Germinal center (tissue), 1 donor: ENCODE measurements at places on chromosomes 12 and 14.

- no peak for DNase-seq
Measured at GRCh38 chr12:4939418-4940023, 29.8 kb downstream of the KCNA1 start.

GRCh38 chr14:32259368-32260013 is 56.4 kb upstream of the RNU6-8 start:
- no peak for DNase-seq

GRCh38 chr14:75578102-75578785 is at the start of gene FLVCR2:
Gene FLVCR2 (plus strand): TSS chr14:75578620. CDS start chr14:75578973, 353 bp downstream.
- peak; percentile 74 for DNase-seq

DNA sequence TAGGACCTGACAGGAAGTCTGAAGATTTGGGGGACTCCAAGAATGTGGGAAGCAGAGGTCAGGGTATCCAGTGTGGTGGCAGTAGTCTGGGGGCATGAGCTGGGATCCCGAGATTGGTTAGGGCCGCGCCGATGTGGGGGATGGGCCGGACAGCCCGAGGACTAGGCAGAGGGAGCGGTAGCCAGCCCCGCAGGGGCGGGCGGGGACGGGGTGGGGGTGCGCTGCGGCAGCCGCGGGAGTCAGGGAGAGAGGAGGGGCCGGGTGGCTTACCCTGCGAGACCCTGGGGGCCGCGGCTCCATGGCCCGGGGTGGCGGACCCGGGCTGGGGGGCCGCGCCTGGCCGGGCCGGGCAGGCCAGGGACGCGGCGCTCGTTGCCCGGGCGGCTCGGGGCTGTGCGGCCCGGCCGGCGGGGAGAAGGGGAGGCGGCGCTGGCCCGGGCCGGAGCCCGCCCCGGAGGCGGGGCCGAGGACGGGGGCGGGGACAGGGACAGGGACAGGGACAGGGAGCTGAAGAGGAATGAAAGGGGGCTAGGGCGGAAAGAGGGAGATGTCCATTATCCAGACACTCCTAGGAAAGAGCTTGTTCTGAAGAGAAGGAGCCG is 5.6 kb downstream of the ZNF385A start:
- DNase-seq: peak; percentile 27

DNA sequence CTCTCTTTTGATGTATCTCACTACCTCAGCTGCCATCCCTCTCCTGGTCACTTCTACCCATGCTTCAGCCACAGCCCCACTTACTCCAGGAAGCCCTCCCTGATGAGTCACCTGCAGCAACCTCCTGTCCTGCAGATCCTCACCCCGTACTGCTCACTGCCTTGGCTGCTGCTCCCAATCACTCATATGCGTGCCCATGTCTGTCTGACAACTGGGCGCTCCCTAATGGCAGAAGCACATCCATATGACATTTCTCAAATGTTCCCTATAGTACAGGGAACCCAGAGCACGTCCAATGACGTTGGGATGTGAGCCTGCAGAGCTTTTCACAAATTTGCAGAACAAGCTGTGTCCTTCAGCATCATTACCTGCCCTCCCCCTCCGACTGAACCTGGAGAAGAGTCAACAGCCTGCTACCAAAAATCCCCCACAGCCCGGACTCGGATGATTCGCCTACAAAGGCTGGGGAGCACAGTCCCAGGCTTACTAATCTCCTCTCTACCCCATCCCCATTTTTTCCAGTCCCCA is 90.0 kb downstream of the SINHCAF start:
- no peak for DNase-seq

- DNase-seq: peak; percentile 25
Measured at GRCh38 chr12:29519585-29520182, 22.2 kb upstream of the OVCH1 start.

GRCh38 chr12:101923045-101923718 is 45.8 kb downstream of the DRAM1 start:
- no peak for DNase-seq

GRCh38 chr12:50984586-50985298 is 32.4 kb downstream of the HIGD1C start:
- DNase-seq: no peak

DNA sequence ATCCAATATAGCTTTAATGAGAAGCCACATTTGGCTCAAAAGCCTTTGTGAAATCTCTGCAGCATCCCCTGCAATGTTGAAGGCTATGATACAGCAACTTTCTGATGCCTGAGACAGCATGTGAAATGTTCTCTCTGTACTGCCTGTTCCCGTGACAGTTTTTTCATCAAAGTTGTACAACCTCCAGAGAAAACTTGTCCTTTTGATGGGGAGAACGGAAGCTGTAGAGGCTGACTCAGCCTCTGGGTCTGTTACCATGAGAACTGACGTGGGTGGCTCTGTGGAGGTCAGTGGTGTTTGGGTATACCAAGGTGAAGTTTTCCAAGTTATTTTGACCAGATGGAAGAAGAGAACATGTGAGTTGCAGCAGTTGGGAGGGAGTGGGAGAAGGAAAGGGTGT is 17.0 kb downstream of the SLC4A8 start:
- DNase-seq: no peak

- no peak for DNase-seq
Measured at GRCh38 chr14:102140750-102141145, 1.1 kb downstream of the WDR20 start.

- DNase-seq: no peak
Measured at GRCh38 chr14:96187216-96188031, 17.2 kb upstream of the BDKRB2 start.

GRCh38 chr14:57275023-57275664 is 6.4 kb downstream of the AP5M1 start:
- no peak for DNase-seq

DNA sequence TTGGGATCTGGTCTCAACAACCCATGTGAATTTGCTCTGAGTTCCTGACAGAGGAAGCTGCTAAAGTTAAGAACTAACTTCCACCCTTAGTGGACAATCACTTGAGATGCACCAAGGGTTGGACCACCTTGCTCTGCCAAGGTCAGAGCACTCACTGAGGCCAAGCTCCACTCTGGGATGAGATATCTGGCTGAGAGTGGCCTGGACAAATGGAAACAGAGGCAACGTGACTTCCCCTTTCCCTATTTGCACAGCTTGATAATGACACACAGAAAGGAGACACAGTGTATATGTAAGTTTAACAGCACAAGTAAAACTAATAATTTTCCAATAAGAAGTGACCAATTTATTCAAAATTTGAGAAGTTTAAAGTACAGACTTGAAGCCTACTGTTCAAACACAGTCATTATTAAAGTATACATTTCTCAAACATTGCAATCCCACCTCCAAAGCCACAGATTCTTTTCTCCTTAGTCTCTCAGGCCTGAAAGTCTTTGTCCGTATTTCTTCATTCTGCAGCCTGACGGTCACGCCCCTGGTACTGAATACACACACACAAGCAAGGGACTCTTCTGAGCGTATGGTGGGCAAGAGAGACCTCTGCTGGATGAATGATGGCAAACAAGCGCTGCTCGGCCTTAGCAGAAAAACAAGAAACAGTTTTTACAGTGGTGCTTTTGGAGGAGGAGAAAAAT is 28.6 kb downstream of the TMEM30B start:
- peak; percentile 71 for DNase-seq

- no peak for DNase-seq
Measured at GRCh38 chr12:45327823-45328383, 112.0 kb downstream of the ANO6 start.

- no peak for DNase-seq
Measured at GRCh38 chr14:51400139-51400538, 160.1 kb downstream of the TMX1 start.

DNA sequence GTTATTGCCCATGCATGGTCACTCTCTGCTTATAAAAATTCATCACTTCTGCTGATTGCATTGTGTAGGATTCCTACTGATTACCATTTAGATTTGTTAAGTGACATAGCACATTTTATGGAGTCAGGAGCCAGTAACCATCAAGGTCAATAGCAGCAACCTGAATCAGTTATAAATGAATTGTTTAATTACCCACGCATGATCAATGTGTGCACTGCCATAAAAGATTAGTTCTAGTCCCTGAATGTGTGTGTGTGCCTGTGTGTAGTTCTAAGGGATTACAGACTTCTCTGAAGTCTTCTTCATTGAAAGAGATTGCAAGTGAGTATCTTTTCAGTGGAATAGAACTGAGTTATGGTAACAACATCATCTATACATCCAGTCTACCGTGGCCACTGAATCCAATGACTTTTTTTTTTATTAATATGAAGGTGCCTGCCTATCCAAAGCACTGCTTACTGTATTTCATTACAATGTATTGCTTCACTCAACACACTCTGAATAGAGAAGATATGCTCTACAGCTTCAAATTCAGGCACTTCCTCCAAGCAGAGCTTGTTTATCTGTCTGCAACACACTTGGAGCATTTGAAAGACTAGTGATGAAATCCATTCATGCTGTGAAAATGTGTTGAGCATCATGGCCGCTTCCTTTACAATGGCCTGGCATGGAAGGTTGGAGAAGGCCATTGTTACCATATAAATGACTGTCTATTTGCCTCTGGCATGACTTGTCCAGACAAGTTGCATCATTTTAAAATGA is 381.7 kb downstream of the DIO2 start:
- DNase-seq: no peak

GRCh38 chr14:32808644-32809043 is 130.0 kb upstream of the NPAS3 start:
- no peak for DNase-seq

DNA sequence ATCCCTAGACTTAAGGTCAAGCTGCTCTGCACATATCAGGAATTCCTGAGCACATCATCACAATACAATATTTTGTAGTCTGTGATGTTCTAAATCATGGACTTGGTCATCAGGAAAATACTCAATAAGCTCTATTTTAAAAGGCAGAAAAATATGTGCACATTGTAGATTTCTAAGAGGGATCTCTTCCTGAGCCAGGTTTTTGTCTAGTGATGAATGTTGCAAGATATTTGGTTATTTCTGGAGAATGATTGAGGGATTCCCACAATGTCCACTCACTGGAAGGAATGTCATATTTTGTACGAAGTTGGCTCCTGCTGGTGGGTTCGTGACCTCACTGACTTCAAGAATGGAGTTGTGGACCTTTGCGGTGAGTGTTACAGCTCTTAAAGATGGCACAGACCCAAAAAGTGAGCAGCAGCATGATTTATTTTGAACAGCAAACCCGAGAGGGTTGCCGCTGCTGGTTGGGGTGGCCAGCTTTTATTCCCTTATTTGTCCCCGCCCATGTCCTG is 300.9 kb upstream of the DCN start:
- no peak for DNase-seq

DNA sequence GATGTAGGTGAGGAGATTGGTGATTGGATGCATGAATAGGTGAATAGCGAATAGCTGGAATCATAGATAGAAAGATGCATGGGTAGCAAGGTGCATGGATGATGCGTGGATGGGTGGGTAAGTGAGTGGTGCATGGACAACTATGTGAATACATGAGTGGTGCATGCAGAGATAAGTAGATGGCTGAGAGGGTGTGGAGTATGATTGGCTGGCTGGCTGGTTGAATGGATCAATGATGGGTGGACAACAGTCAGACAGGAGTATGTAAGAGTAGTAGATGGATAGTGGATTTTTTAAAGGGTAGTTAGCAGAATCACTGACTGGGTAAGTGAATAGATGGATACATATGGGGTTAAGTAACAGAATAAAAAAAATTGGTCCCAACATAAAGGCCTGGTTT is 33.9 kb downstream of the SERPINA3 start:
- DNase-seq: no peak
